ENCODE measurements at places on chromosomes 3 and 15. TPM values are rescaled to one million over a fixed set of nuclear protein-coding genes. Genes with fewer than 3 reads are reported as not detected.

The CACNA1D gene
- total RNA-seq, result 1.9 TPM

The WDR53 gene
- 9.2 TPM for total RNA-seq

The PCSK6 gene
- total RNA-seq, result 7.3 TPM

The C3orf62 gene
- total RNA-seq, result 0.92 TPM

The ATP6V1A gene
- total RNA-seq, result 42.2 TPM

The ARGFX gene
- total RNA-seq, result not detected

The MNS1 gene
- 3.1 TPM for total RNA-seq

The CFAP20DC gene
- total RNA-seq, result 4.9 TPM

The CCDC39 gene
- not detected for total RNA-seq

The RTP3 gene
- not detected for total RNA-seq

The CIB2 gene
- total RNA-seq, result 10.1 TPM

The TMEM212 gene
- not detected for total RNA-seq

The GOLGB1 gene
- 10.5 TPM for total RNA-seq

The SNX33 gene
- 6.7 TPM for total RNA-seq

The SI gene
- not detected for total RNA-seq

The LRRC3B gene
- not detected for total RNA-seq

The TMCO5A gene
- total RNA-seq, result not detected

The CD96 gene
- not detected for total RNA-seq

The MME gene
- 61.6 TPM for total RNA-seq

The MUC4 gene
- 0.72 TPM for total RNA-seq

The LRRC34 gene
- total RNA-seq, result 17.1 TPM

The SLC38A3 gene
- not detected for total RNA-seq

The LSAMP gene
- 0.87 TPM for total RNA-seq

The EPHB3 gene
- 0.92 TPM for total RNA-seq

The TMEM87A gene
- 31.1 TPM for total RNA-seq

The ITIH1 gene
- total RNA-seq, result not detected

The TLR9 gene
- total RNA-seq, result not detected

The SERINC4 gene
- total RNA-seq, result not detected

The SPSB4 gene
- total RNA-seq, result 0.58 TPM

The ABI3BP gene
- total RNA-seq, result not detected

The PRR20G gene
- total RNA-seq, result not detected

The SHC4 gene
- total RNA-seq, result 9.3 TPM

The FOXL2 gene
- 1.5 TPM for total RNA-seq

The GATM gene
- total RNA-seq, result 4.7 TPM

The PATL2 gene
- total RNA-seq, result not detected

The NANOGP8 gene
- total RNA-seq, result not detected

The TTLL13 gene
- total RNA-seq, result not detected

The IRAK2 gene
- total RNA-seq, result 15.3 TPM
